ENCODE measurements at places on chromosomes 1 and 21.

DNA sequence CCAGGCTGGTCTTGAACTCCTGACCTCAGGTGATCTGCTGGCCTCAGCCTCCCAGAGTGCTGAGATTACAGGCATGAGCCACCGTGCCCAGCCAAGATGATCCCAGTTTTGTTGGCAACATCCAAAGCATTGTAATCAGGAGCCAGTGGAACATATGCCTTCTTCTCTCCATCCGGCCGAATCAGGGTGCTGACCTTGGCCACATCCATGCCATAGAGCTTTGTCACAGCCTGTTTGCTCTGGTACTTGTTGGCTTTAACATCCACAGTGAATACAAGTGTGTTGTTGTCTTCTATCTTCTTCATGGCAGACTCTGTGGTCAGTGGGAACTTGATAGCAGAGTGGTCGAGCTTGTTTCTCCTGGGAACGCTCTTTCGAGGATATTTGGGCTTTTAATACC lies 17.1 kb downstream of the TNFRSF8 start:
- no peak for DNase-seq

- no peak for DNase-seq
These were observed 224.9 kb downstream of the TRABD2B start for GRCh38 chr1:47772281-47772680.

- DNase-seq = no peak
These were observed 121.8 kb upstream of the TNFSF4 start for GRCh38 chr1:173328961-173329360.

- DNase-seq = no peak
These were observed 389.7 kb upstream of the RUNX1 start for GRCh38 chr21:35438643-35439404.

DNA sequence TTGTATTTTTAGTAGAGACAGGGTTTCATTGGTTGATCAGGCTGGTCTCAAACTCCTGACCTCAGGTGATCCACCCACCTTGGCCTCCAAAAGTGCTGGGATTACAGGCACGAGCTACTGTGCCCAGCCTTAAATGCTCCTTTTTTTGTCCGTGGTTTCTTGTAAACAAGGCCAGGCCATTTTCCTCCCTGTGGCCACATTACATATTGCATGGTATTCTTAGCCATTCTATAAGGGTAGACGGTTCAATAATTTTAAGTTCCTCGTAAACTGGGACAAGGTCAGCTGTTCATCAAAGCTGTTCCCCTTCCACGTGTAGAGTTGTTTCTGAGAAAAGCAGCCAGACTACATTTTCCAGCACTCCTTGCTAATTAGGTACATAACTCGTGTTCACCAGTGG lies 10.3 kb upstream of the LUZP1 start:
- no peak for DNase-seq

DNA sequence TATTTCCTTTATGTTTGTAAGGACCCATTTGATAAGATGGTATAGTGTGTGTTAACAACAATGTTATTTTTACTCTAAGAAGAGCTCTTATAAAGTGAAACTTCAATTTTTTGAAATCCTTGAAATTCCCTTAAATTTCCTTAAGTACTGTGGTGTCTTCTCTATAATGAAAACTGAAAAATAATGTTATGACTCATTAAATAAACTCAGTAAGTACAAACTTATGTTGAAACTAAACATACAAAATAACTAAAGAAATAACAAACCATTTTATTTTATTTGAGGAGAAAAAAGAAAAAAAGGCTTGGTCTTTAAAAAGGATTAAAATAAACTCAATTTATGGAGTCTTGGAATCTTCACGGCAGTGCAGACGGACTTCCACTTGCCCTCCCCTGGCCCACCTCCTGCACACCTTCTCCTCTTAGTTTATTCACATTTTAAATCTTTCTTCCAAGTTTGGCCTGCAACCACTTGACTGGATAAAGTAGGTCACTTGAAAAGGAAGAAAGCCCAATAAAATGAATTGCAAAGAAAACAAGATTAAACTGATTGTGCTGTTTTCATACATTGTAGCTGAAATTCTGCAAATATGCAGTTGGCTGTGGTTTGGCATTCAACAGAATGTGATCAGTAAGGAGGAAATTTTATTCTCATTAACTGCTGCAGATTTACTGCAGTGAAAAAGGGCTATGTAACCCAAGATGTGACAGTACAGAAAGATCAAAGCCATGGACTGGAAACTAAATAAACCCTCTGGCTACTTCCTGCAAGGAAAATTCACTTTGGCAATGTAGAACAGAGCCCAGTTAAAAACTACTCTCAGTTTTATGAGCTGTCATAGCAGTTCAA lies 48.5 kb upstream of the SCYL3 start:
- no peak for DNase-seq

DNA sequence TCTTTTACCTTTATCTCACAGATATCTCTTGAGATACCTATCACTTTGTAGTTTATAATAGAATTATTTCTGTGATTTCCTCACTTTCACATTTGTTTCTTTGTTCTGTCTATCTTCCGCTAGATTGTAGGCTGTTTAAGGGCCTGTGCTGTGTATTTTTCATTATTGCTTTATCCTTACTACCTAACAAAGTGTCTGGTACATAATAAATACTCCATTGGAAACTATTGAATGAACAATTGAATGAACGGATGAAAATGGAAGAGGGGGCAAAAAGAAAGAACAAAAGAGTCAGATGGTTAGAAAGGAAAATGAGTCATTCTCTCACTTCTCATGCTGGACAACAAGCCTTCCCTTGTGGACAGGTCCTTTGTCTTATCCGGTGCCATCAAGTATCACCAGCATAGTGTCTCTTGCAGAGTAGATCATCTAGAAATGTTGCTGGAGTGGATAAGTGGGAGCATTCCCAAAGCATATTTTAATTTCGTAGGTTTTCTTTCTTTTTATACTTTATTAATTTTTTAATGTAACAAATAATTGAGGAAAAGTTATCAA lies 159.8 kb downstream of the NEK7 start:
- no peak for DNase-seq

DNA sequence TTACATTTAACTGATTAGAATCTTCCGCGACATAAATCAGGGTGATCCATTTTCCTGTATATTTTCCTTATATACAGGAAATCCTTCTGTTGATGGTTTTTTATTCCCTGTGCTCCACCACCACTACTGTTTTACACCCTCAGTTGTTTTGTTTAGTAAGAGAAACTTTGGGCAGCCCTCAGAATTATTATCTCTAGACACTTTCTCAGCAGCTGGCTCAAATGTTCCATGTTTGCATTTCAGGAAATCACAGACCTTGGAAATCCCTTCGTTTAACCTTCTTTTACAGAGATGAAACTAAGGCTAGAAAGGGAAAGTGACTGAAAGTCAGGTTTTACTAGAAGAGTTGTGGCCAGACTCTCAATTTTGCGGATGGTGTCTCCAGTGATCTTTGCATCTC lies 15.2 kb downstream of the ZNF697 start:
- DNase-seq = no peak

DNA sequence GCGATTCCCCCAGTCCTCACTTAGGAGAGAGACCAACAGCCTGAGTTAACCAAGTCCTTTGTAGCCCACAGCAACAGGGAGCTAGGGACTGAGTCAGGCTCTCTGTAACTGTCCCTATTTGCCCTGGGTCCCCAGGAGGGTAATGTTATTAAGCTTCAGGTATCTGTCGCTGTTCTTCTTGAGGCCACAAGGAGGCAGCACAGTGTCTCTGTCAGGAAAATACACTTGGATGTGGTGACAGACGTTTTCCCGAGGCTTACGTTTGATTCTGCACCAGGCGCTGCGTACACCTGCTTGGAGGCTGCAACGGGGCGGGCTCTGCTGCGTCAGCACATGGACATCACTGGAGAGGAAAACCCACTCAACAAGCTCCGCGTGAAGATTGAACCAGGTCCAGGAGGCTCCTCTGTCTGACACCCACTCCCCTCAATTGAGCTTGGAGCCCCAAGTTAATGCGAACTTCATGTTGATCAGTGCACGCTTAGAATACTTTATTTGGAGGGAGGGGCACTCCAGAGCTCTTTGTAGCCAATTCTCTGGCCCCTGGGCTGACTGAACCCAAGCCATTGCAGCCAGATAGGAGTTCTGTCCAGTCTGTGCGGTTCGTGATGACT lies 10.7 kb upstream of the ELF3 start:
- no peak for DNase-seq

DNA sequence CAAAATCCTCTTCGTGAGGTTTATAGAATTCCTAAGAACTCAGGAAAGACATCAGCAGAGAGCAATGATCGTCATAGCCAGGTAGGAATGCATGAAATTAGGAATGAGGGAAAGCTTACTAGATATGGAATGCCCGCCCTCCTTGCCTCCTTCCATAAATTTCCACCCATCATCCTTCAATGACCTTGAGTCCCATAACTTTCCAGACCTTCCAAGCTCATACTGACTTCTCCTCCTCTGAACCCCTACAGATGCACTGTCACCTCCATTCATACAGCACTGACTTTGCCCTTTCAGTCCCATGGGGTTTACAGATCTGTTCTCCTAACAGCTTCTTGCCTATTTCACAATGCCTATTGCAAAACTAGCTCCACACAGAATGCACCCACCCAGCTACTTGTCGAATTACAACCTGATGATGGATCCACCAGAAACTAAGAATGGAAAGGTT lies 23.8 kb upstream of the PPP1R15B start:
- DNase-seq = no peak

- DNase-seq = no peak
These were observed 362 bp downstream of the ZBTB48 start for GRCh38 chr1:6580119-6580592.

DNA sequence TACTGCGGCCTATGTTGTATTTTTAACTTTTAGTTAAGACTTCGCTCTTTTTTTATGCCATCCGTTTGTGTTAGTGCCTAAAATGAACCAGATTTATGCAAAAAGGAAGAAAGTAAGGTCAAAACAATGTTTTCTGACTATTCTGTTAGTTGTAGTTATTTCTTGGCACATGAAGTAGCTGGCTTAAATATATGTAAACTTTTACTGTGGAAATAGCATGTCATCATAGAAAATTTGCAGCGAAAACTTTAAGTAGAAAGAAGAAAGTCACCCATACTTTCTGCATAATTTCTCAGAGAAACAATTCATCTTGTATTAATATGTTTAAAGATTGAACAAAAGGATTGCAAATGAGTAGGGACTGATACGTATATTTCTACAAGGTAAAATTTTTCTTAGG lies 106.4 kb downstream of the NEK7 start:
- no peak for DNase-seq

- DNase-seq = no peak
These were observed 543.5 kb downstream of the PTPRC start for GRCh38 chr1:199182186-199182843.

- no peak for DNase-seq
These were observed 1.0 kb downstream of the PAX7 start for GRCh38 chr1:18631496-18632217.

DNA sequence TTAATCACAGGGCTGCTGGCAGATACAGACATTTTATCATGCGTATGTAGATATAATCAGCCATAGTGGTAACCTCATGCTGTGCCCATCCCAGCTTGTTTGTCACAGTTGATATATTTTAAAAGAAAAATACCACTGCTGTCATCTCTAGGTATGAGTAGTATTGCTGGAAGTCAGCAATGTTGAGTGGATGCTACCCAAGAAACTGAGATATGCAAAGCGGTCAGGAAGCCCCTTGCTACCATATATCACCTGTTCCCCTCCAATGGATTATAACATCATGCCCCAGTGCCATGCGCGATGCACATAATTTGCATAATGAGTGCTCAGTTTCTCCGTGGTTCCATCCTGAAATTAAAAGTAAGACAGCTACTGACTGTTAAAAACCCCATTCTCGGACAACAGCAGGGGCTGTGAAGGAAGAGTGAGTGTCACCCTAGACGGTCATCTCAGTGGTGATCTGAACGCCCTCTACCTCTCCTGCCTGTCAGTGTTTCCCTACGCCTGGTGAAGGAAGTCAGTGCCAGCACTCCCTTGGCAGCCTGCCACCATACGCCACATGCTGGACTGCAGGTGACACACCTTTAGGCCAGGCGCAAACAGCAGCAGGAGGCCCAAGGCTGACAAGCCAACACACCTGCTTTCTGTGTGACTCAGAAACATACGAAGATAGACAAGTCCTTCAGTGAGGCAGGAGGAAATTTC lies 2.7 kb downstream of the IL10RB start:
- no peak for DNase-seq

DNA sequence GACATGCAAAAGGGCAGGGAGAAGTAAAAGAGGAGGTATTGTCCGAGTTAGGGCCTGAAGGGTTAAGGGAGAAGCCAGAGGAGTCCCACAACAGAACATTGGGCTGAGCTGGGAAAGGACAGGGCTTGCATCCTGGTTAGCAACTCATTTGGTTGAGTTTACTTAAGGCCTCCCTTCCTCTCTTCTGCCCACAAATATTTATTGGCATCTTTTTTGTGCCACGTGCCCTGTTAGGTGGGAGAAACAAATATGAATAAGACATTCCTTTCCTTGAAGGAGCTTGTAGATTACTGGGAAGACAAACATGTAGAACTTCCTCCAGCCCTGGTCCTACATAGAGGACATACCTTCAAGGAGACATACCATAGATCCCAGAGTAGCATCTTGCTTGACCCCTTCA lies 53.0 kb upstream of the PRELP start:
- DNase-seq = no peak

GRCh38 chr1:175742790-175743459 lies 470 bp downstream of the TNR start:
- DNase-seq = peak; percentile 38

GRCh38 chr1:91591175-91591974 lies 90.7 kb downstream of the CDC7 start:
- no peak for DNase-seq

DNA sequence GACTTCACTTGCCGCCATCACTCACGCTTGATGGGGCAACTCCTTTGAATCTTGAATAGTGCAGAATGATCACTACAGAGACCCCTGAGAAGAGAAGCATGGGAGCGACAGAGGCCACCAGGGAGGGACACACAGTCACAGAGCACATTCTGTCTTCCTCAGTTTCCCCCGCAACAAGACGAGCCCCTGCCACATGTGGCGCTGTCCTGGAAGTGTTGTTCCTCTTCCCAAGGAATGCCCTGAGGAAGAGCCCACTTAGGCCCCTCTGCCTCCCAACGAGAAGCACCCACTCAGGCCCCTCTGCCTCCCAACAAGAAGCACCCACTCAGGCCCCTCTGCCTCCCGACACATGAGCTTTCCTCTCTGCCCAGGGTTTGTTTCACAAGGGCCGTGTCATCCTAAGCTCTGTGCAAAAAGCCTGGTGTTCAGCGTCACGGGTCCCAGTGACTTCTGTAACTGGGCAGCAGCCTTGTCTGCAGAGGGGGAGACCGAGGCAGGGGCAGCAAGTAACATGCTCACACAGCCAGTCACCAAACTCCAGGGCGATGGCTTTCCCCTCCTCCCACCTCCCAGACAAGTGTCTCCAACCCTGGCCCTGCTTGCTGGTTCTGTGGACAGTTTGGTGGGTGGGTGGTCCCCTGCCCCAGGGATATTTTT lies 19.8 kb downstream of the SLC37A1 start:
- DNase-seq = no peak

GRCh38 chr1:111448482-111448917 lies 556 bp downstream of the WDR77 start:
- DNase-seq = no peak
